ENCODE measurements at places on chromosomes 5 and 9.

GRCh38 chr9:102185962-102186361, 447.5 kb upstream of the GRIN3A start:
- no peak for DNase-seq

- no peak for DNase-seq
These were observed 413 bp downstream of the JADE2 start for GRCh38 chr5:134525683-134526482.

GRCh38 chr9:38747067-38747466, 27.1 kb upstream of the FAM240B start:
- no peak for DNase-seq

GRCh38 chr5:2836133-2836532, 84.7 kb upstream of the IRX2 start:
- no peak for DNase-seq

DNA sequence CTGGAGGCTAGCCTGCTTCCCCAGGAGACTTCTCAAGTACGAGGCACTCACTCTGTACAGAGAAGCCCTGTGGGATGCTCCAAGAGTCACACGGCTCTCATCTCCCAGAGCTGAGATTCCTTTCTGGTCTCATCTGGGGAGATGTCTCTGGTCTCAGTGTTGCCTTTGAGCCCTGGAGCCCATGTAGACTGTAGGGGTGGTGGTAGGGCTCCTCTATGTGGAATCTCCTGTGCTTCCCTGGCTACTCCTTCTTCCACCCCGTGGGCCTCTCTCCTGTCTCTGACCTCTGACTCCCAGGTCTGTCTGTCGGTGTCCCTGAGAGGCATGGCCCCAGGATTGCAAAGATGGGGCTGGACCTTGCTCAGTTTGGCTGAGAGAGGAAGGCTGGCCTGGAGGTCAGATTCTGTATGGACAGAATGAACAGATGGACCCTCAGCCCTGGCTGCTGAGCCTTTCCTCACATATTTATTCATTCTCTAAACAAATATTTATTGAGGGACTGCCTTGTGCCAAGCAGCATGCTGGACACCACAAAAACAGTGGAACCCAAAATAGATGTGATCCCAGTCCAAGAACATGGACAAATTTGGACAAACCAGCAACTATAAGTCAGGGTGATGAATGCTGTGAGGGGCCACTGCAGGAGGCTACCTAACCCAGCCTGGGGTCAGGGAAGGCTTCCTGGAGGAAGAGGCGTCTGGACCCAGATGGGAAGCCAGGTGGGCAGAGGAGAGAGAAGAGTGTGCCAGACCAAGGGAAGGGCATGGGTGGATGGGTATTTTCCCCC, 2.6 kb downstream of the CCL19 start:
- DNase-seq, result no peak

- no peak for DNase-seq
These were observed 2.1 kb upstream of the CAMK2A start for GRCh38 chr5:150291388-150292385.

- DNase-seq, result no peak
These were observed 63.4 kb downstream of the ANKRD33B start for GRCh38 chr5:10627160-10627701.

DNA sequence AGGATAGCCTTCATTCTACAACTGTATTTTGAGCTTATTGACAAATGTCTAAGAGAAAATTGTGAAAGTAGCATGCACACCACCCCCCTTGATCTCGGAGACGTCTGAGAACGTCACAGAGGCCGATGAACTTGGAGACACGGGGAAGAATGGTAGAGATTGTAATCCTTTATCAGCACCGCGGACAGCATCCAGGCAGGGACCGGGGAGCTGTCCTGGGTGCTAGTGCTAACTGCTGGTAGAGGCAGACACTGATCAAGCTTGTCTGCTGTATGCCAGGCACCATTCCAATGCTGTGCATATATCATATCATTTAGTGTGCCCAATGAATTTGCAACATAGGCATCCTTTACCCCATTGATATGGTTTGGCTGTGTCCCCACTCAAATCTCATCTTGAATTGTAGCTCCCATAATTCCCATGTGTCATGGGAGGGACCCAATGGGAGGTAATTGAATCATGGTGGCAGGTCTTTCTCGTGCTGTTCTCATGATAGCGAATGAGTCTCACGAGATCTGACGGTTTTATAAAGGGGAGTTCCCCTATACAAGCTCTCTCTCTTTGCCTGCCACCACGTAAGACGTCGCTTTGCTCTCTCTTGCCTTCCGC, 98.8 kb downstream of the LHX2 start:
- no peak for DNase-seq

DNA sequence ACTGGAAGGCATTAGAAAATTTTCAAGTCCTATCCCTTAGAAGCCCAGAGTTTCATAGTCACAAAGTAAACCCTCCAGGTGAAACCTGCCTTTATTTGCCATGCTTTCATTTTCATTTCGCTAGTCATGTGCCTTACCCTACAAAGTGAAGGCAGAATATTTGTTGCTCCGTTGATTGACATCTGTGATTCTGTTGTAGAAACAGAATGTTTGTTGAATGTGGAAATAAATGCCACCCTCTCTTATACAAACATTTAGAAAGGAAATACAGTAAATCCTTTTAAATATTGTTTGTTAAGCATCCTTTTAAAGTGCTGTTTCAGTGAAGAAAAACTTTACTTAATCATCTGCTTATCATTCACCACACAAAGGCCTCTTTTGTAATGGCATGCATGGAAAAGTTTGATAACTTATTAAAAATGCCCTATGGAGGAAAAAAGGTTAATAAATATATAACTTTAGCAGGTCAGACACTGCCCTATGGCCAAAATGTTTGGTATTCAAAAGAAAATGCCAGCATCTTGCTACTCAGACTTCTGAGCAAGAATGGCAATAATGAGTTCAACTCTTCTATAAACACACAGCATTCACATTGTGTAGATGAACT, 34.3 kb upstream of the CAST start:
- no peak for DNase-seq

DNA sequence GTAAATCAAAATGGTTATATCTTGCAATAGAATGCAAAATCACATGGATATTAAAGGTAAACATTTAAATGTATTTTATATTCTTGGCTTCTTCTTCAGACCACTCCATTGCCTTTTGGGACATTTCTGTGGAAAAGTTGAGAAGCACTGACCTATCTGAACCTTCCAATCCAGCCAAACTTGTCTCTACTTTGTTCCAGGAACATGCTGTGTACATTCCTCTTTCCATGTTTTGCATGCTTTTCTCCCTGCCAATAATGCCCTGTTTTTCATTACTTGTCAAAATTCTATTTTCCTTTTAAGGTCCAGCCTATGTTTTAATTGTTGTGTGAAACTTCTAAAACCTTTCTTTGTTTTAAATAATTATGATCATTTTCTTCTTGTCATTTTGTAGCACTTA, 28.3 kb downstream of the JAK2 start:
- DNase-seq, result no peak

DNA sequence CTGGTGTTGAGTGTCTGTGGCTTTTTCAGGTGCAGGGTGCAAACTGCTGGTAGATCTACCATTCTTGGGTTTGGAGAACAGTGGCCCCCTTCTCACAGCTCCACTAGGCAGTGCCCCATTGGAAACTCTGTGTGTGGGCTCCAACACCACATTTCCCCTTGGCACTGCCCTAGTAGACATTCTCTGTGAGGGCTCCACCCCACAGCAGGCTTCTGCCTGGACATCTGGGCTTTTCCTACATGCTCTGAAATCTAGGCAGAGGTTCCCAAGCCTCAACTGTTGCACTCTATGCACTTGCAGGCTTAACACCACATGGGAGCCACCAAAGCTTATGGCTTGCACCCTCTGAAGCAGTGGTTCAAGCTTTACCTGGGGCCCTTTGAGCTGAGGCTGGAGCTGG, 80.9 kb downstream of the BARX1 start:
- no peak for DNase-seq

- DNase-seq, result no peak
These were observed 73.0 kb upstream of the IL17B start for GRCh38 chr5:149452007-149452664.

DNA sequence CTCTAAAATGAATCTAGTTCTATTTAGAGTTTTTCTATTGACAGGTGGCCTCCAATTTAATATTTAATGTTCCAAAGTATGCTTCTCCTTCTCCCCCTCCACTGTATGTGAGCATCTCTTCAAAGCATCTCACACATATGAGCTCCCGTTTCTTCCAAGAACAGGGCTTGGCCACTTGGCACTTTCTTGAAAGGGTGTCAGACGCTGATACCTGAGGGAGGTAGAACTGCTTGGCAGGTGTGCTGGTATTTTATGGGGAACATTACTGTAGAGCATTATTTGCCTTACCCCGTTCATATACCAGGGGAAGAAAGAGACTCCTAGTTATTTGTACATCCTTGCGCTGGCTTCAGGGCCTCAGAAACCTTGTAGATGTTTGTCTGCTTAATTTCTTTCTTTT, 1.9 kb downstream of the RCL1 start:
- DNase-seq, result no peak

DNA sequence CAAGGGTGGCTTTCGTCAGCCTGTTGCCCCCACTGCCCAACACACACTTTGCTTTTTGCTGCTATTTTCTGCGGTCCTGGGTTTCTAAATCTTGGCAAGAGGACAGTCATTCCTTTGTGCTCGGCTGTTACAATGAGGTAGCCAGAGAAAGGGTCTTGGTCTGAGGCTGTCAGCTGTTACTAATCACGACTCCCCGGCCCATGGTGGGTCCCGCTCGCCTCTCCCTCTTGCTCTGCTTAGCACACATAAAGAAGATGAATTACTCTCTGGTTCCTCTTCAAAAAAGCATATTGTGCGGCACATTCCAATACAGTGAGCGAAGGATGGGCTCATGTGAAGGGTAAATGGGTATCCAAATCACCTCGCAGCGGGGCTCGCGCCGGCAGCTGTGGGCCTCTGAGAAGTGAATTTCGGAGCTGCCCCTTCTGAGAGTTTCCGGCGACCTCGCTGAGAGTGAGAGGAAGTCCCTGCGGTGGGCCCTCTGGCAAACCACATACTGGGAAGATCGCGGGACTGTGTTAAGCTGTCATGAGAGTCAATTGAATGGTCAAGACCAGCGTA, 56.0 kb downstream of the SLC1A3 start:
- DNase-seq, result no peak

GRCh38 chr5:54909911-54910870, 75.2 kb downstream of the ESM1 start:
- DNase-seq, result no peak

GRCh38 chr5:88732862-88733261, 150.1 kb downstream of the MEF2C start:
- no peak for DNase-seq

- no peak for DNase-seq
These were observed 43.1 kb downstream of the CAMK2A start for GRCh38 chr5:150246429-150246828.

- DNase-seq, result no peak
These were observed 113.0 kb downstream of the RPS23 start for GRCh38 chr5:82164977-82165713.

DNA sequence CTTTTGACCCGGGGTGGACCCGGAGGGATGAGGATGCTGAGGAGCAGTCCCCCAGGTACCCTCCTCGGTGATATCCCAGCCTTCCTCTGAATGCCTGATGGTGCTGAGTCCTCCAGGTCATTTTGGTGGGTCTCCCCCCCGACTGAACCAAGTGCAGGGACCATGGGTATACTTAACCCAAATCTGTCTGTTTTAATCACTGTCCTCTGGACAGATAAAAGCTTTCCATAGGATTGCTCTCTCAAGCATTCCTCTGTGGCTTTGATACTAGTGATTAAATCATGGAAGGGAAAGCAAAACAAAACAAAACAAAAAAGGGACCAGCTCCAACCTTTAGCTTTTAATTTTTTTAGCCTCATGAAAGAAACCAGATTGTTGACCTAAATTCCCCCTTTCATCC, 26.0 kb downstream of the PAPPA start:
- no peak for DNase-seq

GRCh38 chr5:122091936-122092600, 14.0 kb upstream of the LOX start:
- DNase-seq, result no peak

DNA sequence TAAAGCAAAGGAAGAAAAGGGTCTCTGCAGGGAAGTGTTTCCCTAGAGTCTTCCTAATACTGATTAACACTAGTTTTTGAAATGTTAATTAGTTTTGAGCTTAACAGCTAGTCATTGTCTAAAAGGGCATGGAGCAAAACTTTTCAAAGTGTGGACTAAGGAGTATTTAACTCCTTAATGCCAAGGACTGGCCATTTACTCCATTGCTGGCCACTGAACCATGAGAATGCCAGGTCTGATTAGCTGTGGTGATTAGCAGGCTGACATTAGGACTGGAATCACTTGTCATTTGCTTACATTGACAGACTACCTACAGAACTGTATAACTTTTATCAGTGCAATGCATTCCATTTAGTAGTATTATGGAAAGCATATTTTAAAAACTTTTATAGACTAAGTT, 987.0 kb downstream of the NR2F1-AS1 start:
- DNase-seq, result no peak

DNA sequence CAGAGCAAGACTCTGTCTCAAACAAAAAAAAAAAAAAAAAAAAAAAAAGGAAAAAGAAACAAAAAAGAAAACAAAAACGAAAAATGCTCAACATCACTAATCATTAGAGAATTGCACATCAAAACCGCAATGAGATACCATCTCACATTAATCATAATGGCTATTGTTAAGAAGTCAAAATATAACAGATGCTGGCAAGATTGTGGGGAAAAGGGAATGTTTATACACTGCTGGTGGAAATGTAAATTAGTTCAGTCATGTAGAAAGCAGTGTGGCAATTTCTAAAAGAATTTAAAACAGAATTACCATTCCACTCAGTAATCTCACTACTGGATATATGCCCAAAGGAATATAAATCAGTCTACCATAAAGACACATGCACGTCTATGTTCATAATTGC, 50.4 kb upstream of the PRR16 start:
- no peak for DNase-seq

DNA sequence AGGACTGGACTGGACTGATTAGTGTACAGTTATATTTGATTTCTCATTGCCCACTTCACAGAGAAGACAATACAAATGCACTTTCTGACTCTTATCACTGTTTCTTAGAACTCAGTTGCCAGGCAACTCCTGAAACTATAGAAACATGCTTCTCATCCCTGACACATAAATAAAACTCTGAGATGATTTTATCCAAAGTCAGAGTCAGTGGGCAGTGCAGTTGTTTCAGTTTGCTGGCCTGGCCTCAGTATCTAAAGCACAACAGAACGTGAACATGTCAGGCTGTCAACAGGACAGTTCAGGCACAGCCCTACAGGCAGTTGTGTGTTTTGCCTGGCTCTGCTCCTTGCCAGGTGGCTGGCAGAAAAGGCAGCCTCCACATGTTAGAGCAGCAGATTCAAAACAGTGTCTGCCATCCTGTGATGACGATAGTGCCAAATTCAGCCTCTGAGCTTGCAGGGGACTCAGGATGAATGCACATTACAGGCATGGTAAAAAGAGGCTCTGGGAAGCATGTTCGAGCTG, 65.1 kb upstream of the CCDC152 start:
- DNase-seq, result no peak

GRCh38 chr9:113524468-113524867, 60.9 kb downstream of the RGS3 start:
- DNase-seq, result no peak

GRCh38 chr5:68011801-68012200, 203.8 kb upstream of the PIK3R1 start:
- DNase-seq, result no peak

GRCh38 chr9:114899995-114900394, 30.4 kb downstream of the TNFSF8 start:
- no peak for DNase-seq
